Activated CD4-positive, alpha-beta T cell treated with anti-CD3 and anti-CD28 coated beads, Interleukin-2, Interleukin-6, amounts not matched to agents 100 ng/mL and 50 ng/mL, durations not matched to agents 16 hours and 8 hours (primary cell): ENCODE measurements at places on chromosomes 12 and 14.

- no peak for DNase-seq
Measured at GRCh38 chr12:88362439-88362838, 217.8 kb downstream of the KITLG start.

GRCh38 chr14:53368066-53368465 is 214.9 kb upstream of the DDHD1 start:
- no peak for DNase-seq

GRCh38 chr12:50786498-50787231 is 22.8 kb downstream of the ATF1 start:
- DNase-seq, result no peak

DNA sequence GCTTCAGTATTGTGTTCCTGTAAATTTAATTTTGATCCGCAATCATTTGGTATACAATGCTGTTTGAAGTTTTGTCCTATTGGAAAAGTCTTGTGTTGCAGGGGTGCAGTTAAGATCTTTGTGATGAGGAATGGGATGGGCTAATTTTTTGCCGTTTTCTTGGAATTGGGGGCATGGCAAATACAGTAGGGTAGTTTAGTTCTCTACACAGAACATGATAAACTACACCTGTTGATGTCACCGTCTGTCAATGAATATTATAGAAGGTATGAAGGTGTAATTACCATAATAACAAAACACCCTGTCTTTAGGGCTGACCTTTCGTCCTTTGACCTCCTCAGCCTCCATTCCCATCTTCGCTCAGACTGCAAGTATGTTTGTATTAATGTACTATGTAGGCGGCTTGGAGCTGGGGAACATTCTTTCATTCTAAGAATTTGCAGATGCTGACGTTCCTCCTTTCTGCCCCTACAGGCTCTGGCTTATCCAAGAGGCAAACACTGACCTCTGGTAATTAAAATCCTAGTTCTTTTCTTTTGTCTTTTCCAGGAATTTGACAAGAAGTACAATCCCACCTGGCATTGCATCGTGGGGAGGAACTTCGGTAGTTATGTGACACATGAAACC is 1.7 kb downstream of the DYNLL1 start:
- DNase-seq, result no peak

DNA sequence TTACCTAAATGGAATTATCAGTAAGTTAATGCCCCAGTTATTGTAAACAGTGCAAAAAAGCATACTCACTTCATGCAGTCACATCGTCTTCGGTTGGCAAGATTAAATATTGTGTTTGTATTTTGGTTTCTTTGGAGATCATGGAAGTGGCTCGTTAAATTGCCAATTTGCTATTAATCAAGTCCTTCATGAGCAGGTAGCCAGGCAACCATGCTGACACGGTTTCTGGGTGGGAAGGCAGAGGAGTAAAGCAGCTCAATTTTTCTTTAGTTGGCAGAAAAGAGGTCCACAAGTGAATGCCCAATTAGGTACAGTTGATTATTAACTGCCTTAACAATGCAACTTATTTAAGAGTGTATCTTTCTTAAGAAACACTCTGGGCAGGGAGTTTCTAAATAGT is 43.9 kb downstream of the PPP4R3A start:
- DNase-seq, result no peak

DNA sequence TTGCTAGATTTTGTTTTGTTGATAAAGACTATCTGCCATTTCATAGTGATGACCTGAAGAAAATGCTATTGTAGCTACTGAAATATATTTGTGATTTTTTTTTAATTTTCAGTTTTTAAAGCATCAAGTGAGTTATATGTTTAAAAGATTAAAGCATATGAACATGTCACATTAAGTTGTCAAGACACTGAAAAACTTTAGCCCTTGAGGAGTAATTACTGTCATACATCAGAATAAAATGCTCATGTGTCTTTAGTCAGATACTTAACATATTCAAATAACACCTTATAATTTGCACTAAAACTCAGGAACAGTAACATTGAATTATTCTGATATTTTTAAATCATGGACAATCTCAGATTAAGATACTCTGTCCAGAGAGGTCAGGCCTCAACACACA is 108.1 kb upstream of the ATXN7L3B start:
- no peak for DNase-seq

DNA sequence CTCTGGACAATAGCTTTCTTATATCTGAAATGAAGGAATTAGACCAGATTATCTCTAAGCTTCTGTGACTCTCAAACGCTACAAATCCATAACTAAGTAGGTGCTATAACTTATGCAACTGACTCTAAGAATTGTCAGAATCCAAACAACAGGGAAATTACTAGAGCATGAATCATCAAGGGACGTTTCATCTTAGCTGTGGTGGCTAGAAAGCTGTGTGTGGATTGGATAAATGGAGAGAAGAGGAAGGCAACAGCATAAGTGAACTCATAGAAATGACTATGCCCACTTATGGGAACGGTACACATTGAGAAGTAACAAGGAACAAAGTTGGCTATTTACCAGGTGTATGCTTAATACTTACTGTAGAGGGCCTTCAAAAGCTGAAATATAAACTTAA is 96.0 kb upstream of the NEDD1 start:
- DNase-seq, result no peak

DNA sequence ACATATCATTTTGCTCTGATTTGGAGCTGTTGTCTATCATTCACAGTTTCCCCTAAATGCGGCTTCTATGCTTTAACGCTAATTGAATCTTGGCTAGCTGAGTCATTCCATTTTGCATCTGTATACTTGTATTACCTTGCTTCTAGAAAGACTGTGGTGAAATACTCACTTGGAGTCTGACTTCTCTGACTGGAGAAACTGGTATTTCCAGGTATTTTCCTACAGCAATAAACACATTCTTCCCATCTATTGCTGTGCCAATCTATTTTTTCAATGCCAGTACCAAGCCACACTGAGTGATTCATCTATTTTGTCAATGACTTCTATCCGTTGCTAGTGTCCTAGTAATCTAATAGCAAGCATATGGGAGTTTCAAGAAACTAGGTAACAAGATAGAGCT is 76.0 kb upstream of the ST8SIA1 start:
- DNase-seq, result peak; percentile 49
